ENCODE measurements at places on chromosomes 7 and 10.

- DNase-seq: no peak
Observed at GRCh38 chr10:70558295-70558694, 44.2 kb downstream of the PRF1 start.

GRCh38 chr7:105990141-105990540 is 27.1 kb downstream of the CDHR3 start:
- no peak for DNase-seq

DNA sequence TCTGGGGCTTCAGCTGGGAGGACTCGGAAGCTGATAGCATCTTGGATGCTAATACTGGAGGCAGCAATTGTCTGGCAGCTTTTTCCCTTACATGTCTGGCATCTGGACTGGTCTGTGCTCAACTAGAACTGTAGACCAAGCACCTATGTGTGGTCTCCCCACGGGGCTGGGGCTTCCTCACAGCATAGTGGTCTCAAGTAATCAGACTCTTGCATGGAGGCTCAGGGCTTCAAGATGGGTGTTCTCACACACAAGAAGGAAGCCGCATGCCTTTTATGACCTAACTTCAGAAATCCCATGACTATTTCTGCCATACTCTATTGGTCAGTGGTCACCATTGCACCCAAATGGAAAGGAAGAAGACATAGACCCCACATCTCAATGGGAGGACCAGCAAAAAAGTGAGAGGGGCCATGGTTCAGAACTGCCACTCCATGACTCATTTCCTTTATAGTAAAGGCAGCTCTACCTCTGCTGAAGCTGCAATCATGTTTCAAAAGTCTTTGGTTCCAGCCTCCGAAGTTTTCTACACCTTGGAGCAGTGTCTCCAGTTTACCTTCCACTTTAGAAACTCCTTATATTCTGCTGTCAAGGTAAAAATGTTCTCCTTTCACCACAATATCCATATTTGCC is 14.7 kb downstream of the AOC1 start:
- no peak for DNase-seq

DNA sequence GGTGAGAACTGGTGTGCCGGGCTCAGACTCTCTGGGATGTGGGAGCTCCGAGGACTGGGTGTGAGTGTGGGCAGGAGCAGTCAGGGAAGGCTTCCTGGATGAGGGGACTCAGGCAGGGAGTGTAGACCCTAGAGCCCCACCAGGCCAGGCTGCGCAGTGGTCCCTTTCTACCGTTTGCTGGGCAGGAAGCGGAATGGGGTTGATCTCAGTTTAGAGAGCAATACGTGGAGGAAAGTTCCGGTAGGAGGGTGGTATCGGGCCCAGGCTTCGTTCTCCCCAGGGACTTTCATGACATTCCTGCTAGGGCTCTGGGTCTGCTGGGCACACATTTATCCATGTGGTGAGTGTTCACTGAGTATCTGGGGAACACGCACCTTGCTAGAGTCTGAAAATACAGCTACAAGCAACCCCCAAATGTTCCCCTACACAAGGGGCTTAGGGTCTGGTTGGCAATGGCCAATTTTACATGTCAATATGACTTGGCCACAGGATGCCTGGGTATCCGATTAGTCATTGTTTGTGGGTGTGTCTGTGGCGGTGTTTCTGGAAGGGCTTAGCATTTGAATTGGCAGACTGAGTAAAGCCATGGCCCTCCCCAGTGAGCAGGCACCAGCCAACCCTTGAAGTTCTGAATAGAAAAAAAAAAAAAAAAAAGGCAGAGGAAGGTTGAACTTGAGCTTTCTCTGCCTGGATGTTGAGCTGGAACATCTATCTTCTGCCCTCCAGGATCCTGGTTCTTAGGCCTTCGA is 20.8 kb downstream of the GHRHR start:
- no peak for DNase-seq

DNA sequence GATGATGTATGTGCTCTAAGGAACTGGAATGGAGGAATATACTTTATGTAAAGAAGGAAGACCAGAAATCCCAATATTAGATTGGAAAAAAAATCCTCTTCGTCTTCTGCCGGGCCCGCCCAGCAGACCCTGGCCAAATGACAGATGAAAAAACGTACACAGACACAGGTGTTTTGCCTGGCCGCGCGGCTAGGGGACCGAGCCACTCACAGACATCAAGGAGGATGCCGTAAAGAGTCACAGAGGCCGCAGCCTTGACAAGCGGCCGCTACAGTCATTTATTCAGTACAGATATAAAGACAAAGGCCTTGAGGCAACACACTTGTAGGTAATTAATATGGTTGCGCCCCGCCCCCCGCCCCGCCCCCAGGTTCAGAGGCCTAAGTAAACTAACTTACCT is 594.1 kb downstream of the GRM8 start:
- DNase-seq: no peak

DNA sequence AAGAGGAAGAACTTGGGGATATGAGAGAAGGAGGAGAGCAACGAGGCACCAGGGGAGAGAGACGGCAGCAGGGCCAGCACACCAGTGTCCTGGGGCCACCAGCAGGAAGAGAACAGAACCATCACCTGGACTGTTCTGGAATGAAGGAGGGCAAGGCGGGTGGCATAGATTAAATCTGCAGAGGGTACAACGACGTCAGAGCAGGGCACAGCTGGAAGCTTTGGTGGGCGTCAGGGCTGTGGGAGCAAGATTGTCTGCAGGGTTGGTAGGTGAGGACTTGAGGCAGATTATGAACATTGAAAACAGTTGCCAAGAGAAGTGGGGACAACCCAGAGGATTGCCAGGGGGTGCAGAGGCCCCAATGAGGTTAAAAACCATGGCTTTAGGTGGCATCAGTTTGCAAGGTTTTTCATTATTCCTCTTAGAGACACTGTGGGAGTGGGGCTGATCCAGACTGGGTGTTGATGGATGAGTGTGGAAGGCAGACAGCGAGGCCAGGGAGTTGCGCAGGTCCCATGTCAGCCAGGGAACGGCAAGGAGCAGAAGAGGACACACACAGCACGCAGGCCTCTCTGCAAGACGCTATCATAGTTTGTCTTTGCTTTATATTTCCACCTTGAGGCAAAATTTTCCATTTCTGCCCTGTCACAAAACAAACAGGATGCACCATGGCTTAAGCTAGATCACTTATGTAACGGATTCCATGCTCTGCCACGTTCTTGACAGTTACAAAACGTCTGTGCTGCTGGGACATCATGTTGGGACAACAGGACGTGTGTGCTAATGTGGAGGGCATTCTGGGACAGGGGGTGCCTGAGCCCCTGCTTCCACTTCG is 52.5 kb upstream of the LEP start:
- peak; percentile 28 for DNase-seq

GRCh38 chr7:94161476-94161875 is 157.3 kb upstream of the BET1 start:
- no peak for DNase-seq
